ENCODE measurements at places on chromosomes 1 and 21.

GRCh38 chr1:17802164-17802563 is 47.0 kb downstream of the ACTL8 start:
- no peak for DNase-seq

- DNase-seq: peak; percentile 87
Observed at GRCh38 chr1:181094416-181095212, 6.1 kb downstream of the IER5 start.

DNA sequence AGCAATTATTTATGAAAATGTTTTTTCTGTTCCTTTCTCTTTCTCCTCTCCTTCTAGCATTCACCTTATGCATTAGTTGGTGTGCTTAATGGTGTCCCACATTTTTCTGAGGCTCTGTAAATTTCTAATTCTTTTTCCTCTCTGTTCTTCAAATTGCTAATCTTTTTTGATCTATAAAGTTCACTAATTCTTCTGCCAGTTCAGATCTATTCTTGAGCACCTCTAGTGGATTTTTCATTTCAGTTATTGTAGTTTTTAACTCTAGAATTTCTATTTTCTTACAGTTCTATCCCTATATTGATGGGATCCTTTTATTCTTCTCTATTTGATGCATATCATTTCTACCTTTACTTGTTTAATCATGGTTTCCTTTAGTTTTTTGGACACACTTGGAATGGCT is 22.4 kb downstream of the CFAP57 start:
- no peak for DNase-seq

DNA sequence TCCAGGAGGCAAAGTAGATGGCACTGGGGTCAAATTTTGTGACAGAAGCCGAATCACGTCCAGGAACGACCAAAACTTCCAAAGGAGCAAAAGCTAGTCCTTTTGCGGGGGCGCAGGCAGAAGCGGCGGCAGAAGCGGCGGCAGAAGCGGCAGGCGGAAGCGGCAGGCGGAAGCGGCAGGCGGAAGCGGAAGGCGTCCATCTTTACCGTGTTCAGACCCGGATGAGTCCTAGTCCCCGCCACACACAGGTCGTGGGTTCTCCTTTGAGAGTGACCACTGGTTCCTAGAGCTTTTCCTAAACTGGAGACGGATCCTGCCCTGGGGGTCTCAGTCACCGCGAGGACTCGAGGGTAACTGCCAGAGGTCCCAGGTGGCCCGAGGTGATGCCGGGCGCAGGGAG is 53.6 kb downstream of the POFUT2 start:
- DNase-seq: no peak

- no peak for DNase-seq
Observed at GRCh38 chr1:32178380-32179192, 889 bp upstream of the TXLNA start.

- DNase-seq: no peak
Observed at GRCh38 chr1:19120070-19120469, 90.0 kb downstream of the UBR4 start.

DNA sequence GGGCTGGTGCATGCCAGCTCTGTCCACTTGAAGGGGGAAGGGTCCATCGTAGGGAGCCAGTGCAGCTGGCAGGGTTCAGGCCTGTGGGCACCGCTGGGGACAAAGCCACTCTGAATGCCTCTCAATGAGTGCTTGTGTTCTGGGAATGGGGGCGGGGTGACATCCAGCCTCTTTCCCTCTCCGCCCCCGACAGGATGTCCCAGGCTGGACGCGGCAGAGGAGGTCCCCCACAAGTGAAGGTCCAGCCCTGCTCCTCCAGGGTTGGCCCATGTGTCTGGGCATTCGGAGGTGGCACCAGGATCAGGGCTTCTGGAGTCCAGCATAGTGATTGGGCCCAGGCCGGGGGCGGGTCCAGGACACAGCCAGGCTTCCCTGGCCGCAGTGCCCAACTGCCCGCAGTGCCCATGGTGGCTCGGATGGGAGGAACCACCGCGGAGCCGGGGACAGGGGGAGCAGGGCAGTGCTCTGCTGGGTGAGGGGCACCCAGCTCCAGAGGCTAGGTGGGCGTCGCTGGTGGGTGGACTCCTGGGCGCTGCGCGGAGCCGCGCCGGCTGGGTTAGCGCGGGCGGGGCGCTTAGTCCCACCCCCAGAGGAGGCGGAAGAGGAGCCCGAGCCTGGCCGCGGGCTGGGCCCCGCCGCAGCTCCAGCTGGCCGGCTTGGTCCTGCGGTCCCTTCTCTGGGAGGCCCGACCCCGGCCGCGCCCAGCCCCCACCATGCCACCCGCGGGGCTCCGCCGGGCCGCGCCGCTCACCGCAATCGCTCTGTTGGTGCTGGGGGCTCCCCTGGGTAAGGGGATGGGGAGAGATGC is at the start of gene SHISA4:
TSS of gene SHISA4 (plus strand) at position 617 of the 808 bp plus-strand sequence. CDS start at position 714, 97 bp downstream.
- no peak for DNase-seq

GRCh38 chr1:158002631-158003405 is 9.4 kb downstream of the KIRREL1 start:
- no peak for DNase-seq

GRCh38 chr1:227306689-227307088 is 11.6 kb downstream of the CDC42BPA start:
- no peak for DNase-seq

- DNase-seq: no peak
Observed at GRCh38 chr1:174209347-174210187, 50.2 kb downstream of the RABGAP1L start.

DNA sequence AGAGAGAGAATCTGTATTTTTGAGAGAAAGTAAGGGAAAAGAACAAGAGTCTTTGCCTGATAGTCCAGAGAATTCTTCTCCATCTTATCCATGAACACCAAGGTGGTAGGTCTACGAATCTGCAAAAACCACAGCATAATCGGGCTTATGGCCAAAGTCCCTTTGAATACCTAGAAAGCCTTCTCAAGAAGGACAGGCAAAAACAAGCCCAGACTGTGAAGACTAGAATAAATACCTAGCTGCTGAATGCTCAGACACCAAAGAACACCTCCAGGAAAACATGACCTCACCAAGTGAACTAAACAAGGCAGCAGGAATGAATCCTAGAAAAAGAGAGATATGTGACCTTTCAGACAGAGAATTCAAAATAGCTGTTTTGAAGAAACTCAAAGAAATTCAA is 79.2 kb downstream of the HFM1 start:
- no peak for DNase-seq

DNA sequence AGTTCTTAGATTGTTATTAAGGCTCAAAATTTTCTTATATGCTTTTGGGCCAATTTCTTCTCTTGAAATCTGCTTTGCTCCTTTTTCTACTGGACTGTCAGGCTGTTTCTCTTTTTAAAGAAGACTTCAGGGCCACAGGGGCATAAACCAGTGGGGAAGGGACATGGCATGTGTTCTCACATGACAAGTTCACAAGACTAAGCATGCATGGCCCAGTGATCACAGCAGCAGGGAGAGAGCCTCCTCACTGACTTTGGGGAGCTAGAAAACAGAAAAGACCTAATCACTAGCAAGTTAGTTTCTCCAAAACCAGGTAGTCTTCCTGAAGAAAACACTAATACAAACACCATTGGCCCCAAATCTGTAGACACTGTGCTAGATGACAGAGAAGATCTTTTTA is 64.8 kb downstream of the RAB3GAP2 start:
- DNase-seq: no peak

- DNase-seq: no peak
Observed at GRCh38 chr1:24442764-24443163, 27.2 kb downstream of the NIPAL3 start.

DNA sequence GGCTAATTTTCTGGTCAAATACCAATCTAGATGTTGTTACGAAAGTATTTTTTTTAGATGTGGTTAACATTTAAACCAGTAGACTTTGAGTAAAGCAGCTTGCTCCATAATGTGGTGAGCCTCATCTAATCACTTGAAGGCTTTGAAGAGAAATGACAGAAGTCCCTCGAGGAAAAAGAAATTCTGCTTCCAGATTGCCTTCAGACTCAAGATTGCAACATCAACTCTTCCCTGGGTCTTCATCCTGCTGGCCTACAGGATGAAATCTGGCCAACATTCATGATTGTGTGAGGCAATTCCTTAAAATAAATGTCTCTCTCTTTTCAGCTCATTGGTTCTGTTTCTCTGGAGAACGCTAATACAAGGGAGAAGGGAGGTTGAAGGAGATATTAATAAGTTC is 32.5 kb upstream of the SSX2IP start:
- no peak for DNase-seq

GRCh38 chr1:112881742-112882127 is 74.3 kb downstream of the SLC16A1 start:
- DNase-seq: no peak

DNA sequence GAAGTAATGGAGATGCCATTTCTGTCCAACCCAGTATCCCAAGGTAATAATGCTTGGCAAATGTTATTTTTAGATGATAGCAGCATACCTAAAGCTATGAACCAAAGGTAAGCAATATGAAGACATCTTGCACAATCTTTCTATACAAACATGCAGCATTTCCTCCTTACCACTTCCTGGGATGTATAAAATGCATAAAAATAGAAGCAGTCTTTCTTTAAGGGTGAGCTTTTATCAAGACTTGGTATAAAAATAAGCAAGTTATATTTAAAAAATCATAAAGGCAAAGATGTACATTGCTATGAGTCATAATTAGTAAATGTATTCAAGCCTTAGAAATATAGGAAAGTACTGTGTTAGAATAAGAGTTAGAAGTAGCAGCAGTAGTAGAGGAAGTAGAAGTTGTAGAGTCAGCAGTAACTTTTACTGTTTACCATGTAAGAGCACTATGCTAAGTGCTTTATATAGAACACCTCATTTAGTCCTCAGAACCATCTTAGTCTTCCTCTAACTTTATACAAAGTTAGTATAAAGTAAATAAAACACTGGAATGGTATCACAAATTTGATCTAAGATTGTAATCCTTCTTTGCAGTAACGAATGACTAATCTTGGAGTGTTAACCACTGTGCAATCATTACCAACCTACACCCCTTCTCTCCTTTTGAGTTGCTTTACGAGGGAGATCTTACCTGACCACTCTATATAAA is 371.3 kb downstream of the VAV3 start:
- DNase-seq: no peak

GRCh38 chr1:91153341-91153740 is 131.5 kb upstream of the ZNF644 start:
- no peak for DNase-seq

- DNase-seq: peak; percentile 34
Observed at GRCh38 chr1:112954945-112955772, 837 bp downstream of the SLC16A1 start.

- DNase-seq: no peak
Observed at GRCh38 chr1:57381426-57381825, 42.4 kb downstream of the DAB1 start.

- no peak for DNase-seq
Observed at GRCh38 chr1:60857851-60858250, 224.5 kb upstream of the NFIA start.

- peak; percentile 19 for DNase-seq
Observed at GRCh38 chr1:99292886-99293285, 28.6 kb downstream of the PLPPR4 start.

DNA sequence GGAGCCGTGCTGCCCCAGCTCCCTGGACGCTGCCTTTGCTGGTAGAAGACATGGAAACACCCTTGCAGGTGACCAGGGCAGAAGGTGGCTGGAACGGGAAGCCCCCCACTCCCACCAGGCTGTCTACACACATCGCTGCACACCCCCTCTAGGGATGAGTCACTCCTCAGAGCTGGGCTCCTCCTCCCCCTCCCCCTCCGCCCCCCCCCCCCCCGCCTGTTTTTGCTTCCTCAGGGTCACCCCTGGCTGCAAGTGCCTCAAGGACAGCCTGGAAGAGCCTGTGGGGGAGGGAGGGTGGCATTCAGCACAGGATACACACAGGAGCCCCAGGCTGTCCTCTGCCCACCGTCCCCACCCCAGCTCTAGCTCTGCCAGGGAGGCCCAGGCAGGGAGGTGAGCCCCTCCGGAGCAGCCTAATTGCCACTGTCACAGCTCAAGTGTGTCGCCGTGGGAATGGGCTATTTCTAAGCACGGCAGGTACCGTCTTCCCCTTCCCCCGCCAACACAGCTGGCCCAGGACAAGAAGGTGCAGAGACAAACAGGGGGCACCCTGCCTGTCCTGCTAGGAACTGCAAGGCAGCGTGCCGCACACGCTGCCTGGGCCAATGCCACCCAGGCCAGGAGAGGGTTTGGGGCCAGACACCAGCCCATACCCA is 2.5 kb downstream of the FNDC10 start:
- no peak for DNase-seq

DNA sequence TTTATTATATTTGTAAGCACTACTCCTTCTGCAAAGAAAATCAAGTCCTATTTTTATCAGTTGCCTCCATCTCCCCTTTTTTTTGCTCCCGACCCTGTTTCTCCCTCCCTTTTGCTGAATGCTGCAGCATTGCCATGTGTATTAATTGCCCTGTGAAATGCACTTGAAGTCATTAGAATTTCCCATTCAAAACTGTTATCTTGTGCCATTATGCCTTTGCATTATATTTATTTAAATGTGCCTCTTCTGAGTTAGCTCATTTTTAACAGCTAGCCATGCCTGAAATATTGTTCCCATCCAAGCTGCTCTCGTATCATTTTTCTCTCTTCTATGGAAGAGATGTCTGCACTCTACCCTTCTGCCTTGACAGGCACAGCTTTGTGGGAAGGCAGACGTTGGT is 404.0 kb upstream of the PLXNA2 start:
- DNase-seq: no peak

GRCh38 chr1:86423473-86423872 is 498 bp upstream of the CLCA2 start:
- DNase-seq: no peak

- no peak for DNase-seq
Observed at GRCh38 chr1:116704278-116704677, 36.7 kb upstream of the IGSF3 start.

- DNase-seq: no peak
Observed at GRCh38 chr1:183693521-183693920, 40.4 kb upstream of the APOBEC4 start.

- DNase-seq: no peak
Observed at GRCh38 chr1:199690496-199690895, 337.0 kb upstream of the NR5A2 start.

GRCh38 chr1:89739013-89739843 is 81.6 kb upstream of the LRRC8D start:
- no peak for DNase-seq

GRCh38 chr1:20684050-20684620 is 23.0 kb upstream of the DDOST start:
- no peak for DNase-seq

GRCh38 chr1:235932090-235932510 is 65.4 kb upstream of the LYST start:
- DNase-seq: no peak

DNA sequence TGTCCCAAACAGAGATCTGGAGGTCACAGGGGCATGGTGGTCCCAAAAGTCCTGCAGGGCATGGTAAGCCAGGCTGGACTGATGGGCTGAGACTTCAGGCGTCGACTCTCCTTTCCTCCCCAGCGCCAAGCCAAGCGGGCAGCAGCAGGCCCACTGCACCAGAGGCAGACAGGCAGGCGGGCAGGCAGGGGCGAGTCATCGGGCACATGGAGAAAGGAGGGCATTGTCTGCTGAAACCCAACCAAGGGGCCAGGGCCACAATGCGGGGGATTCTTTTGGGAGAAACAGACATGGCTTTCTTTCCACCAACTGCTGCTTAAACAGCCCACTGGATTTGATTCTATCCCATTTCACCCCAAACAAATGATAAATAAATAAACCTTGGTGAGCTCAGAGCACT is 46.2 kb downstream of the TRABD2B start:
- no peak for DNase-seq

GRCh38 chr1:114009393-114009792 is 30.1 kb downstream of the OLFML3 start:
- peak; percentile 72 for DNase-seq

- no peak for DNase-seq
Observed at GRCh38 chr1:162498496-162498810, 835 bp downstream of the UHMK1 start.

- DNase-seq: no peak
Observed at GRCh38 chr1:114503916-114504422, 7.0 kb downstream of the TRIM33 start.

Measured in astrocyte of the cerebellum (primary cell).